ENCODE measurements at places on chromosomes 6 and 20. TPM values are rescaled to one million over a fixed set of nuclear protein-coding genes. Genes with fewer than 3 reads are reported as not detected.

The TMEM63B gene
- 48.8 TPM for total RNA-seq

The PLAGL1 gene
- 14.2 TPM for total RNA-seq

The KCNQ5 gene
- 1.4 TPM for total RNA-seq

The RCAN2 gene
- total RNA-seq, result 6.5 TPM

The MEI4 gene
- not detected for total RNA-seq

The MAFB gene
- total RNA-seq, result 61.7 TPM

The DLK2 gene
- 24.8 TPM for total RNA-seq

The PRND gene
- not detected for total RNA-seq

The MSH5 gene
- 7.9 TPM for total RNA-seq

DNA sequence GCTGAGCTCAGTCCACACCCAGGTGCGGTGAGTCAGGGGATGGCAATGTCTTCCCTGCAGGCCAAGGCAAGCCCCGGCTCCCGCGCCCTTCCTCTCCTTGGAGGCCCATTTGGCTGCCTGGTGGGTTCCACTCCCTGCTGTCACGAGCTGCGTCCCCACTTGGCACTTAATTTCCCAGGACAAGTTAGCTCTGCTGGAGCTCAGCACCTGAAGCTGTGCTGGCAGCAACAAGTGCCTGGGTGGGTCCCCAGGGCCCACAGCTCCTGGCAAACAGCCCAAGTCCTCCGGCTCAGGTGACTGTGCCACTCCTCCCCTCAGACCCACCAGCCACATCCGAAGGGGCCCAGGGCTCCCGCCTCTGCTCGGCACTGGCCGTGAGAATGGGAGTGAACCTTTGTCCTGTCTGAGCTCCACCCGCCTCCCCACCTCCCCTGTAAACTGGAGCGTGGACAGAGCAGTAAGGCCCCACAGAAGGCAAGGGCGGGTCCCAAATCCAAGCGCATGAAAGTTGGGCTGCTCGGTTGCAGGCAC, 16.9 kb downstream of the LAMA5 start:
- no peak for DNase-seq

- DNase-seq, result no peak
Measured at GRCh38 chr6:2353412-2354137, 108.2 kb upstream of the GMDS start.

DNA sequence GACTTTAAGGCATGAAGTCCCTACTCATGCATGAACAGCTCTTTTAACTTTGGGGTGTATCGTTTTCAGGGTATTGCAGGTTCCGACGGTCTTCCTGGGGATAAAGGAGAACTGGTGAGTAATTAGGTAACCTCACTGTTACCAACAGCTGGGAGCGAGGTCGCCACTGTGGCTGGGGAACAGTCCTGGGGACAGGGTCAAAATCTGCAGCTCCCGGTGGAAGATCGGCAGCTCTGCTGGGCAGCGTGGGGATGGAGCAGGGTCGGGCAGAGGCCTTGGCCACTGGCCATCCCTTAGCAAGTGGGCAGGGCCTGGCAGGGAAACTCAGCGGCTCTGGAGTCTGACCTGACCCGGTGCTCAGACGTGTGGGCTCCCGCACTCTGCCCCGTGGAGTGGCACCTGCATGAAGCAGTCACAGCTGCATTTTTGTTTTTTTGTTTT, 16.1 kb downstream of the COL9A3 start:
- no peak for DNase-seq

DNA sequence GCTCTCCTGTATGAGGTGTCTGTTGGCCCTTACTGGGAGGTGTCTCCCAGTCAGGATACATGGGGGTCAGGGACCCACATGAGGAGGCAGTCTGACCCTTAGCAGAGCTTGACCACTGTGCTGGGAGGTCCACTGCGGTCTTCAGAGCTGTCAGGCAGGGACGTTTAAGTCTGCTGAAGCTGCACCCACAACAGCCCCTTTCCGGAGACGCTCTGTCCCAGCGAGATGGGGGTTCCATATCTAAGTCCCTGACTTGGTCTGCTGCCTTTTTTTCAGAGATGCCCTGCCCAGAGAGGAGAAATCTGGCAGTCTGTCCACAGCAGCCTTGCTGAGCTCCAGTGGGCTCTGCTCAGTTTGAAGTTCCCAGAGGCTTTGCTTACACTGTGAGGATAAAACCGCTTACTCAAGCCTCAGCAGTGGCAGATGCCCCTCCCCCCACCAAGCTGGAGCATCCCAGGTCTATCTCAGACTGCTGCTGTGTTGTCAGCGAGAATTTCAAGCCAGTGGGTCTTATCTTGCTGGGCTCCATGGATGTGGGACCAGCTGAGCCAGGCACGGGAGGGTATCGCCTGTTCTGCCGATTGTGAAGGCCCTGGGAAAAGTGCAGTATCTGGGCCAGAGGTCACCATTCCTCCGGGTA, 36.3 kb upstream of the IBTK start:
- DNase-seq, result no peak

GRCh38 chr6:41813956-41814355, 26.5 kb downstream of the TOMM6 start:
- no peak for DNase-seq

DNA sequence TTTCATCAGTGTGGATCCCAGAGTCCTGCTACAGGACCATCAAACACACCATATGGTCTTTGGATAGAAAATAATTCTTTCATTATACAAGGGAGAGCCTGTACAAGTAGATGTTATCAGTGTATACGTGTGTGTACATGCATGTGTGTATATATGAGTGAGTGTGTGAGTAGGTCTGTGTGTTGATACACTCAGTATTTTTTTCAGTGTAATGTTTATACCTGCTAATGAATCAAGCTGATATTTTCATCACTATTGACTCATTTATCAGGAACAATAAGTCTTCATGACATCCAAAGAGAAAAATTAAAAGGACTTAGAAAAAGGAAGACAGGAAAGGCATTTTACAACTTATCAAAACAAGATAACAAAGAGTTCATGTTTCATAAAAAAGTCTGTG, 66.5 kb downstream of the EPM2A start:
- DNase-seq, result no peak

DNA sequence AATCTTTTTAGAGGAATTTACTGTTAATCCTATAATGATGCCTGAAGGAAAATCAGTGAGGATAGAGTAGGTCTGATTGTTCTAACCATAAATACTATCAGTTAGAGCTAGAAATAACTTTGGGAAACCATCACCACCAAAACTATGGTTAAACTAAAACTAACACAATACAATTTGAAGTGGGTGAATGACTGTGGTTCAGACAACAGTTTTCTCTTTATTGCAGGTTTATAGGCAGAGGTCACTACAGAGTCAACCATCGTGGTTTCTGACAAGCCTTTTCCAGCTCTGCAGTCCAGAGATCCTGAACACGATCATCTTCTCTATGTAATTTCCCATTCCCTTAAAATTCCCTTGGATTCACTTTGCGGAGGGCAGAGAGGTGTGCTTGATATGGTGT, 134.3 kb downstream of the IBTK start:
- no peak for DNase-seq

- no peak for DNase-seq
Measured at GRCh38 chr20:19465536-19465935, 253.1 kb downstream of the SLC24A3 start.

DNA sequence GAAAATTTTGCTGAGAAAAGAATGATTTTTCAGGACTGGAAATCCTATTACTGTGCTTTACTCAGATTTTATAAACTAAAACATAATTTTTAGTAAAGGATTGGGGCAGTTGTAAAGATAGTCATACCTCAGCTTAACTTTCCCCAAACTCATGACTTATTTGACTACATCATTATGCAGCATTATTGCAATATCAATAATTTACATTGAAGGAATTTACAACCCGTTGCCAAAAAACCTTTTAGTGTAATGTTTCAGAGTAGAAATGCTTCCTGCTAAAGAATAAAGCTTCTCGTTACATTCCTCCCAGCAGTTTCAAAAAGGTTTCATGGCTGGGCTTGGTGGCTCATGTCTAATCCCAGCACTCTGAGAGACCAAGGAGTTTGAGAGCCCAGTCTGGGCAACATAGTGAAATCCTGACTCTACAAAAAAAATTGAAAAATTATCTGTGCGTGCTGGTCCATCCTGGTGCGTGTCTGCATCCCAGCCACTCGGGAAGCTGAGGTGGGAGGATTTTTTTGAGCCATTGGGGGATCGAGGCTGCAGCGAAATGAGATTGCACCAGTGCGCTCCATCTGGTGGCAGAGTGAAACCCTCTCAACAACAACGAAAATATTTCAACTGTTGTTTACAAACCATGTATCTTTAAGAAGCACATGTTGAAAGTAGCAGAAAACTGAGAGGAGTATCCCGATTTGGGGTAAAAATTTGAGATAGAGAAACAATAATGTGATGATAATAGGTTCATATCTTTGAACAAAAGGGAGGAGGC, 4.4 kb downstream of the AMD1 start:
- DNase-seq, result no peak

DNA sequence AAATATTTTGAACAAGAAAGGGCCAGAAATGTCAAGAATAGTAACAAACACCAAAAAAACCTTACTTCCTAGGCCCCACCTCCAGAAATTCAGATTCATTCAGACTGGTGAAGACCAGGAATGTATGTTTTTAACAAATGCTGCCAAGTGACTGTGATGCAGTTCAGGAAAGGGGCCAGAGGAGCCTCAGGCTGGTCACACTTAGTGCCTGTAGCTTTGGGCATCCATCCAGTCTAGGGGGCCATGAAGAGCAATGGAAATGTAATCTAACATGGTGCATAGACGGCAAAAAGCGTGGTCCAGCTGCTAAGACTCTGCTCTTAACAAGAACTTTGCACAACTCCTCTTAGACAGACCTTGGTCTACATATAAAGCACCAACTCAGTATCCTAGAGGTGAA, 7.1 kb downstream of the GJA1 start:
- DNase-seq, result no peak
